Inflammatory macrophage (primary cell): ENCODE measurements at places on chromosomes 6 and 20.

- no peak for DNase-seq
Observed at GRCh38 chr6:149452037-149452939, 32.5 kb downstream of the ZC3H12D start.

DNA sequence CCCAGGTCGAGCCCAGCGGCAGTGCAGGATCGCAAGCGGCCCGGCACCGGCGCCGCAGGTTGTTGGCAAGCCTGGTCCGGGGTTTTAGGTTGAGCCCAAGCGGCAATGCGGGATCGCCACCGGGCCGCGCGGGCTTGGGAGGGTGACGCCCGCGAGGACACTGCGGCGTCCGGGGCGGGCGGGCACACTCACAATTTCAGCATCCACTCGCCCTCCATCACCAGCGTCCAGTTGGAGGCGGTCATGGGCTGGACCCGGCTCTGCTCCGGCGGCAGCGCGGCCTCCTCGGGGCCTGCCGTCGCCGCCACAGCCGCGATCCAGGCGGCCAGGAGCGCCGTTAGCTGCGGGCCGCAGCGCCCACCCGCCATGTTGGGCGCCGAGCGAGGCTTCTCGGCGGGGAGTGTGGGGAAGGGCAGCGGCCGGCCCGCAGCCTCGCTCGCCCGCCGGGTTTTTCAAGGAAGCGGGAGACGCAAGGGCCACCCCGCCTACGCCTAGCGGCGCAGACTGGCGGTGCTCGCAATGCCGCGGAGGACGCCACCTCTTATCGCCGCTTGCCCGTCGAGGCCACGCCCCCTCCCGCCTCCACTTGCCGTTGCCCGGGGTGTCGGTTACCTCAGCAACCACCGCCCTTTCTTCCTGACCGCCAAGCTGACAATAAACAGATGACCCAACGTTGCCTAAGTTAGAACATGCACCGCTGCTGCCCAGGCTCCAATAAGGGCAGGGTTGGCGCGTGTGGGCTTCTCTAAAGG lies at the start of gene TMX4:
TMX4 (minus strand) TSS at position 516 of the 752 bp plus-strand sequence; CDS start at position 368, 148 bp downstream.
- peak; percentile 98 for DNase-seq

DNA sequence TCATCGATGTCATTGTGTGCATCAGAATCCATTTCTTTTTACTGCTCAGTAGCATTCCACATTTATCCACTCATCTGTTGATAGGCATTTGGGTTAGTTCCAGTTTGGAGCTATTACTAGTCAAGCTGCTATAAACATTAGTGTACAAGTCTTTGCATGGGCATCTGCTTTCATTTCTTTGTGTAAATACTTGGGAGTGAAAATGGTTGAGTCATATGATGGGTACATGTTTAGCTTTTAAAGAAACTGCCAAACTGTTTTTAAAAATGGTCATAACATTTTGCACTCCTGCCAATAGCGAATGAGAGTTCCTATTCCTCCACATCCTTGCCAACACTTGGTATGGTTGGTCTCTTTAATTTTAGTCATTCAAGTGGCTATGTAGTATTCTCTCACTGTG lies 21.2 kb upstream of the SLC22A2 start:
- no peak for DNase-seq

- DNase-seq: peak; percentile 13
Observed at GRCh38 chr20:22974354-22974753, 60.8 kb upstream of the SSTR4 start.

GRCh38 chr6:37648465-37649330 lies 49.0 kb downstream of the MDGA1 start:
- DNase-seq: no peak

DNA sequence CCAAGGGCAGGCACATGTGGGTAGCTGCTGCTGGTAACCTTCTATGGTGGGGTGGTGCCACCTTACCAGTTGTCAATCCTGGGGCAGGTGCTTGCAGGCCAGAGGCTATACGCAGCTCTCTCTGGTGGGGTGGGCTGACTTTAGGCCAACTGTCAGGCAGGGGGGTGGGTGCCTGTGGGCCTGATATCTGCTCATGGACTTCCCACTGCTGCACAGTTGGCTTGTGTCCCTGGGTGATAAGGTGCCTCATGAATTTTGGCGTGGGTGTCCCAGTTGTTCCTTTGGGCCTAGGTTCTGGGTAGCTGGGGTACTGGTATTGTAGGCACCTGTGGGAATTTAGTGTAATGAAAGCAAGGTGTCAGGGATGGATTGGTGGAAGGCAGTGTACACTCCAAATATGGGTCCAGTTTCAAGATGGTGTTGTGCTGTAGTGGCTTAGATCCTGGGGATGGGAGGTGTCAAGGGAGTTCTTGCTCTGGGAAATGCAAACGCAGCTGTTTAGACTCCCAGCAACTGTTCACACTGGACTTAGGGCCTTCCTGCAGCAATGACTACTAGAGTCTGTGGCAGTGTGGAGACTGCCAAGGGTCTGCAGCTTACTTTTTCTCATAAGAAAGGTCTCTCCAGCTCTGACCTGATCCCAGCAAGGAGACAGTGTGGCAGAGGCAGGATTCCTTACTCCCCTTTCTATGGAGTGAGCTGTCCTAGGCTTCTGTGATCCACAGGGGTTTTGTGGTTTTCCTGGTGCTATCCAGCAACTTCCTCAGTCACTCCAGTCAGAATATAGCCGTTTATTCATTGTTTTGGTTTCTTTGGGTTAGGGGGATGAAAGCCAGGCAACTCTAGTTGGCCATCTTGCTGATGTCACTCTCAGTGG lies 128.2 kb downstream of the CRYBG1 start:
- no peak for DNase-seq

GRCh38 chr20:63442100-63442493 lies 30.4 kb downstream of the KCNQ2 start:
- peak; percentile 23 for DNase-seq

DNA sequence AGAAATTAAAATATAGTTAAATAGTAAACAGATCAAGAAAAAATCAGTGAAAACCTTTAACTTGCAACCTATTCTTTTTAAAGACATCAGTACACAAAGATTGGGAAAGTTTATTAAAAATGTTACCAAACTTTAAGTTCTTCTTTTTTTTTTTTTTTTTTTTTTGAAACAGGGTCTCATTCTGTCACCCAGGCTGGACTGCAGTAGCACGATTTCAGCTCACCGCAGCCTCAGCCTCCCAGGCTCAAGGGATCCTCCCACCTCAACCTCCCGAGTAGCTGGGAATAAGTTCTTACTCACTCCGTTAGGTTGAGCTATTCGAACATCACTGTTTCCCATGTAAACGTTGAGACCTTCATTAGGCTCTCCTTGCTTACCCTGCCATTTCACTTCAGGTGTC lies 5.6 kb downstream of the MAP3K5 start:
- peak; percentile 65 for DNase-seq

GRCh38 chr20:53124075-53124551 lies 152.0 kb downstream of the TSHZ2 start:
- no peak for DNase-seq

- DNase-seq: no peak
Observed at GRCh38 chr6:115909923-115910546, 150.7 kb downstream of the FRK start.

DNA sequence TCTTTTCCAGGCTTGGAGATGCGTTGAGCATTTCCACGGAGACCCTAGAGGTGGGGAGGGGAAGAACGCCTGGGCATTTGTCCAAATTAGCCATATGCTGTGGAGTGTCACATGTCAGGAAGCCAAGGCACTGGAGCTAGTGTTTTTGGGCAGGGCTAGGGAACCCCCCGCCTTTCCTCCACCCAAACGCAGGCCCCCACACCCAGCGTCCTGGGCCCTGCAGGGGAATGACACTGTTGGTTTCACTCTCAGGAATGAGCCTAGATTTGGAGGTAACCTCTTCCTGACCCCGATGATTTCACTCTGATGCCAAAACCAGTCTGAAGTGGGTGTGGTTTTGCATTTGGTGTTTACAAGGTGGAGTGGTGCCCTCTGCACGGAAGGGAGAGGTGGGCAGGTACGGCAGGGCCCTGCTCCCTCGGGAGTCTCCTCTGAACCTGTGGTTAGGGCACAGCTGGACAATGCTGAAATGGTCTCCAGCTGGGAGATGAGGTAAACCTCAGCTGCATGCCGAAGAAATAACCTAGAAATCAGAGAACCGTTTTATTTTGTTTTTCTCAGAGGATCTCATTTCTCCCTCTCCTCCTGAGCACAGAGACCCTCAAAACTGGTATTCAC lies 29.5 kb downstream of the MTHFD1L start:
- no peak for DNase-seq

GRCh38 chr6:4871825-4872224 lies 95.6 kb downstream of the CDYL start:
- no peak for DNase-seq
